ENCODE measurements at places on chromosomes 3 and 15.

- H3K36me3 ChIP-seq: no peaks in the 10 kb centered on the region
- peak overlapping the region; percentile 2 for H3K4me3 ChIP-seq
- DNase-seq: no peak
- H3K4me1 ChIP-seq: peaks cover 14% of the 10 kb centered on the region
- H3K27ac ChIP-seq: no peak overlapping the region
These were observed 25.6 kb upstream of the VPS8 start for GRCh38 chr3:184786280-184786941.

DNA sequence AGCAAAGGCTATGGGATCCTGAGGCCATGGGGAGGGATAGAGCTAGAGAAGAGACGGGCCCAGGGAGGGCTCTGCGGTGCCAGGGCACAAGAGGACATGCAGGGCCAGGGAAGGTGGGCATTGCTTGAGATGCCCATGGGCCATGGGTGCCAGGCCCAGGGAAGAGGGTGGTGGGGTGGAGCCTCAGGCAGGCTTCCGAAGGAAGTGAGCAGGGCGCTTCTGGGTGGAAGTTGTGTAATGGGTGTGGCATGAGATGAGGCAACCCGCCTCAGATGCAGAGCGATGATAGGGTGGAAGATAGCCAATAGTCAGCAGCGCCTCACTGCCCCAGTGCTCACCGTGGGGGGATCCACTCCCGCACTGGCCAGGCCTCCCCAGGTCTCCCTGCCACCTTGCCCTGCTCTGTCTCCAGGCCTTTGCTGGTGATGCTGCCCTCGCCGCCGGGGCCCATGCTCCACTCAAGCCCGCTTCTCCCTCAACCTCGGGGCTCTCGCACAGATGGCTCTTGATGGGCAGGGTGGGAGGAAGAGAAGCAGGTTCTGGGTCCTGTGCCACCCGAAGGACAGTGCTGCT, 51.4 kb downstream of the DNAJB8 start:
- H3K27me3 ChIP-seq: peaks cover 29% of the 10 kb centered on the region
- peaks cover 9% of the 10 kb centered on the region for H3K36me3 ChIP-seq
- H3K27ac ChIP-seq: no peak overlapping the region

DNA sequence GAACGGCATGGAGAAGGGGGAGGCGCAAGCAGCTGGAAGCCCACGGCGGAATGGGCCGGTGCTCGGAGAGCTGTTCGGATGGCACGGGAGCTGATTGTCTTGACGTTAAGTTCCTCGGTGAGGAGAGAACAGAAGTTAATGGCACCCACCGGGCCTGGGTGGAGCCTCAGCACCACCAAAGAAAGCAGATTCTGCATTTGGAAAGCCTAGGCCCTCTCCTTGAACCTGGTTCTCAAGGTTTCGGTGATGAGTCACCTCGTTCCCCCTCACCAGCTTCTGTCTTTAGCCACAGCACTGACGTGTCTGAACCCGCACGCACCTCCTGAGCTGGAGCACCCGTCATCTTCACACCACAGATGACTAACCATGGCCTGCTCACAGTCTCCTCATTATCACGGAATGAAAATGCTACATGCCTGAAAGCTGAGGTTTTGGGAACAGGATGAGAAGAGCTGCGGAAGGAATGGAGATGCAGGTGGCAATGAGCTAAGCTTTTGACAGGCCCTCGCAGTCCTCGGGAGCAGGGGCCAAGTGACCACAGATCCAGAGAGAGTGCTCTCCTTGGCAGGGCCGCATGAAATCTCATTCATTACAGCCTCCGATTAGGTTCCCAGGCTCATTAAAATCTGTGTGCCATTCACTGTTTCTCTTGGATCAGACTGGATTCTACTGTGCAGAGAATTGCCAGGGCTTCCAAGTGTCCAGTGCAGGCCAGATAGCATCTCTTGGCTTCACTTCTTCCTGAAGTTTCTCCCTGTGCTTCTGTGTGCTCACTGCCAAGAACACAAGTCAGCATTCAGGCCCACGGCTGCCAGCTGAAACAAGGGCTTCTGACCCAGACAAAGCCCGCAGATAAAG, 96.3 kb upstream of the DLG1 start:
- H3K4me3 ChIP-seq: no peak overlapping the region
- no peaks in the 10 kb centered on the region for H3K36me3 ChIP-seq
- no peak overlapping the region for H3K27ac ChIP-seq
- H3K27me3 ChIP-seq: no peaks in the 10 kb centered on the region

DNA sequence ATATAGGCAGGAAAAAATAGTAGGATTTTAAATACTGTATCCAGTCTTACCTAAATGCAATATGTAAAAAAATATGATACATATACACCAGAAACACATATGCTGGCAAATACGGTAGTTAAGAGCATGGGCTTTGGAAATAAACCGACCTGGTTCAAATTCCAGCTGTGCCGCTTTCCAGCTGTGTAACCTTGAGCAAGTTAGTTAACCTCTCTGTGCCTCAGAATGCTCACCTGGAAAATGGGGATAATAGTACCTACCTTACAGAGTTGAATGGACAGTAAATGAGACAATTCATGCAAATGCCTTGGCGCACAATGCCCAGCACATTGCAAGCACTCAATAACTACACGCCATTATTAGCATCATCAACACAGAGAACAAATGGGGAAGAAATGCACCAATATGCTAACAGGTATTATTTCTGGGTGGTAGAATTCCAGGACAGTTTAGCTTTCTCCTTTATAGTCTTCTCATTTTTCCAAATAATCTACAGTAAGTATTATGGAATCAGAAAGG, 50.6 kb downstream of the SUMF1 start:
- H3K4me3 ChIP-seq: no peak overlapping the region
- peaks cover 18% of the 10 kb centered on the region for H3K4me1 ChIP-seq
- no peak for DNase-seq
- no peaks in the 10 kb centered on the region for H3K36me3 ChIP-seq
- H3K27me3 ChIP-seq: no peaks in the 10 kb centered on the region
- H3K27ac ChIP-seq: no peak overlapping the region

DNA sequence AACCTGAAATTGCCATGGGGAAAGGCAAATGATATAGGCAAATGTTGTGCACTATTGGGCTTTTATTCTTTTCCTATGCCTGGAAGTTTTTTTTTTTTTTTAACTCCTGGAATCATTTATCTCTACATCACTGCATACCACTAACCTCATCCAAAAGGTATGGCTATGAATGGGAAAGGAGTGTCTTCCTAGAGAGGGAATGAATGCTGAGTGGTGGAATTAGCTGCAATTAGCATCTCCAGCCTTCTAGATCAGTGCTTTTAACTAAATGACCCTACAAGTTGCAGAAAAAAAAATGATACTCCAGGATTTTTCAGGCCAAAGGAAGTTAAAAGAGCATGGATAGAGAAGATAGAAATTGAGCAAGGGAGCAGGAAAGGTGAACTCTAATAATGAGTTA, 429.8 kb upstream of the PDZRN3 start:
- no peaks in the 10 kb centered on the region for H3K4me1 ChIP-seq
- H3K27ac ChIP-seq: no peak overlapping the region
- no peak overlapping the region for H3K4me3 ChIP-seq
- H3K36me3 ChIP-seq: no peaks in the 10 kb centered on the region

GRCh38 chr3:110491413-110491812, 580.2 kb upstream of the NECTIN3 start:
- no peak overlapping the region for H3K27ac ChIP-seq
- H3K27me3 ChIP-seq: no peaks in the 10 kb centered on the region
- no peak overlapping the region for H3K4me3 ChIP-seq
- H3K36me3 ChIP-seq: peaks cover 11% of the 10 kb centered on the region

DNA sequence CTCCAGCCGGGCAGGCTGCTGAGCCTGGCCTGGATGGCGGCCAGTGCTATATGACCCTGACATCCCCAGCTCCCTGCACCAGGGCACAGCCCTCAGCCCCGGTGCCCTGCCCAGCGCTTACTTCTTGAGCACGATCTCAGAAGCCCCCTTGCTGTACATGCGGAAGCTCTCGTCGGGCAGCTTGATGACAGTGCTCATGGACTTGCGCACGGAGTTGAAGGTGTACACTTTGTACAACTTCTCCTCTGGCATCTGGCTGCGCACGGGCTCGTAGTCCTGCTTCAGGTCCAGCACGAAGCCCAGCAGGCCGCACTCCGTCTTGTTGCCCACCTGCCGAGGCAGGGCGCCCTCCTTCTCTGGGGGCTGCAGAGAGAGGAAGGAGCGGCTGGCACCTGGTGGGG, 38.8 kb upstream of the SEC13 start:
- H3K4me3 ChIP-seq: no peak overlapping the region
- H3K27ac ChIP-seq: no peak overlapping the region
- peaks cover 26% of the 10 kb centered on the region for H3K36me3 ChIP-seq

- H3K27ac ChIP-seq: no peak overlapping the region
- peaks cover 9% of the 10 kb centered on the region for H3K36me3 ChIP-seq
- no peak overlapping the region for H3K4me3 ChIP-seq
- no peak for DNase-seq
- H3K27me3 ChIP-seq: peaks cover 2% of the 10 kb centered on the region
- no peaks in the 10 kb centered on the region for H3K4me1 ChIP-seq
These were observed 257.1 kb downstream of the OPA1 start for GRCh38 chr3:193850084-193850619.

GRCh38 chr3:137792626-137793271, 28.6 kb downstream of the SOX14 start:
- H3K27me3 ChIP-seq: no peaks in the 10 kb centered on the region
- no peaks in the 10 kb centered on the region for H3K36me3 ChIP-seq
- H3K4me3 ChIP-seq: no peak overlapping the region
- H3K27ac ChIP-seq: no peak overlapping the region
- no peaks in the 10 kb centered on the region for H3K4me1 ChIP-seq

- H3K27me3 ChIP-seq: peaks cover 9% of the 10 kb centered on the region
- peaks cover 13% of the 10 kb centered on the region for H3K4me1 ChIP-seq
- DNase-seq: no peak
- peak overlapping the region; percentile 82 for H3K4me3 ChIP-seq
- no peak overlapping the region for H3K27ac ChIP-seq
These were observed 546 bp downstream of the CISH start for GRCh38 chr3:50610992-50611463.

- no peak overlapping the region for H3K4me3 ChIP-seq
- H3K4me1 ChIP-seq: no peaks in the 10 kb centered on the region
- DNase-seq: no peak
- H3K27ac ChIP-seq: no peak overlapping the region
- no peaks in the 10 kb centered on the region for H3K27me3 ChIP-seq
These were observed 252.7 kb upstream of the ICE2 start for GRCh38 chr15:60731583-60732130.

- H3K4me3 ChIP-seq: peak overlapping the region; percentile 16
- peaks cover 23% of the 10 kb centered on the region for H3K4me1 ChIP-seq
- no peak for DNase-seq
- peaks cover 7% of the 10 kb centered on the region for H3K27me3 ChIP-seq
- no peaks in the 10 kb centered on the region for H3K36me3 ChIP-seq
- H3K27ac ChIP-seq: no peak overlapping the region
These were observed 15.1 kb downstream of the DUSP7 start for GRCh38 chr3:52041118-52041731.

GRCh38 chr3:119937229-119937628, 155.3 kb downstream of the NR1I2 start:
- H3K27ac ChIP-seq: no peak overlapping the region
- no peaks in the 10 kb centered on the region for H3K27me3 ChIP-seq
- H3K4me3 ChIP-seq: no peak overlapping the region
- peaks cover 3% of the 10 kb centered on the region for H3K4me1 ChIP-seq
- no peak for DNase-seq
- H3K36me3 ChIP-seq: no peaks in the 10 kb centered on the region

All from glutamatergic neuron (in vitro differentiated cells).